Non-pigmented ciliary epithelial cell (primary cell): ENCODE measurements at places on chromosomes 6 and 20.

DNA sequence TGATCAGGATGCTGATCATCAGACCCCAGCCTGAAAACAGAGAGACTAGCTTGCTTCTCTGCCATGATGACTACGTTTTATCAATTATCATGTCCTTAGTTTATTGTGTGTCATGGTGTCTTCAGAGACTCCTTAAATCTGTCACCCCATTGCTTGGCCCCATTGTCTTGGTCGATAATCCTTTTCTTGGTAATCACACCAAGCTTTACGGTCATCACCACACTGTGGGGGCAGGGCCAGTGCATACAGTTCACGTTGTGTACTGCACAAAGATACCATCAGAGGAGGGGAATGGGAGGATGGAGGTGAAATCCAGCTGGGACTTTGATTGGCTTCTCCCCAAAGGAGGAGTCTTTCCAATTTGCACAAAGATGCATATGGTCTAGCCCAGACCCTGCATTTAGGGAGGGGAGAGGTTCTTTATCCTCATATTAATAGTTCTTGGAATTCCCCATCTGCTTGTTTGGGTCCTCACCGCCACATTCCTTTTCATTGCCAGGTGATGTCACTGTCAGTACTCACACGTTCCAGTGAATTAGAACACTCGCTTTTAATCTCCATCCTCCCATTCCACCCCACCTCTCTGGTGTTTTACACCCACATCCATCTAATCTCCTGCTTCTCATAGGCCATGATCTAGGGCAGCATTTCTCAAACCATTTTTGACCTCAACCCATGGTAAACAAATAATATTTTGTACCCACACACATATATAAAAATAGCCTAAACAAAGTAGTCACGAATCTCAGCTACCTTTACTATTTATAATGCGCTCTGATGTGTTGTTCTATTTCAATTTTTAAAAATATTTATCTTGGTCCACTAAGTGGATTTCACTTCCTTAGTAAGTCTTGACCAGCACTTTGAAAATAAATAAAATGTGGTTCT, 5.7 kb downstream of the ETV7 start:
- no peak for DNase-seq

GRCh38 chr6:354631-355280, 36.8 kb upstream of the IRF4 start:
- no peak for DNase-seq

GRCh38 chr20:51399006-51399890, 143.3 kb downstream of the NFATC2 start:
- DNase-seq: no peak

DNA sequence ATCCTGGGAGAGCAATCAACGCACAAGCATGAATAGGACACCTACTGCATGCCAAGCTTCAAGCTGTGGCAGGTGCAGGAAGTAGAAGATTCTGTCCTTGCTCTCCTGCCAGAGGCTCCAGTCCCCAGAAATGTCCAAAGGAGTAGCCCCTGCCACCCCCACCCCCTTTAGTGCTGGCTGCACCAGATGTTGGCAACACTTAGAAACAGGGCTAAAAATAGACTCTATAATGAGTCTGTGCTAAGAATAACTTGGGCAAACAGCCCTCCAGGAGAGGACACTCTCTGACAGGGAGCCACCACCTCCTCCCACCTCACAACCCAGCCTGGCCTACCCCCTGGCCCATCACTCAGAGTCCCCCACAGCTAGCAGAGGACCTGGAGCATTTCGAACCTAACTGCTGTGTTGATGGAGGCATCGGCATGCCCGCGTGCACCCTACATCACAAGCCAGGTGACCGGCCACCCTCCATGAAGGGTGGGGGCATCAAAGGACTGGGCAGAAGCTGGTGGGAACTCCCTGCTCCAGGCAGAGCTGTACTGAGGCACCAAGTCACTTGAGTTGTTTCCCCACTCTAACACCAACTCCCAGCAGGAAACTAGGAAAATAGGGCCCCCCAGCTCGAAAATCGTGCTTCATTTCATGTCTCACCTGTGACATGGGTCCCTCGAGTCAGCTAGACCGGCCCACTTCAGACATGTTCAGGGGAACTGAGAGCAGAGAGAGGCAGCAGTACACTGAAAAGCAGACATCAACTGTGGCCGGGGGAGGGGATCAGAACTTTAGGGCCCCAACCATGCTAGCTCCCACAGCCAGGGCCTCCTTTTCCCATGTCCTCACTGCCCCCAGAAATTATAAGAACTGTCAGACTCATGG, 18.7 kb downstream of the TFEB start:
- DNase-seq: no peak

DNA sequence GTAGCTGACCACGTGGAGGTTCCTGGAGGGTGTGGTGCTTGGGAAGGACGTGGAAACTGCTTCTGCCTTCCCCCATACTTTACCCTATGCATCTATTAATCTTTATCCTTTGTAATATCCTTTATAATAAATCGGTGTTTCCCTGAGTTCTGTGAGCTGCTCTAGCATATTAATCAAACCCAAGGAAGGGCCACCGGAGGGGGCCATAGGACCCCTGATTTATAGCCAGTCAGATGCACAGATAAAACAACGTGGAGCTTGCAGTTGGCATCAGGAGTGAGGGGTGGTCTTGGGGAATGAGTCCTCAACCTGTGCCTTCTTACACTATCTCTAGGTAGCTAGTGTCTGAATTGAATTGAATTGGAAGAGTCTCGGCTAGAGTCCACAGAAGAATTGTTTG, 36.5 kb upstream of the TFAP2A start:
- DNase-seq: no peak
